ENCODE measurements at places on chromosomes 12 and 14.

DNA sequence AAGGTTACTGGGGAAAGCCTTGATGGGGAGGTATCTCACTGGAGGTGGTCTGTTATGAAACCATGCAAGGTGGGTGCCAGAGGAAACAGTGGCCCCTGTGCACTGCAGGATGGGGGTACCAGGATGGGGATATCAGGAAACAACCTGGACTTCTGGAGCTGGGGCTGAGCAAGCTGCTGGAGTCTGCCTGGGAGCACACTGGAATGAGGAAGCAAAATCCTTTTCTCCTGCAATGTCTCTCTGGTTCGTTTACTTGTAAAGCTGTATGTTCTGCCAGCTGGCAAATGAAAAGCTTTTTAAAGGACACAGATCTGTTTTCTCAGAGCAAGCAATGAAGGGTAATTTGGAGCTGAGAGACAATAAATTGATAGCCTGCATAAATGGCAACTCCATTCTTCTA is 23.2 kb upstream of the SERPINA1 start:
- no peak for DNase-seq

GRCh38 chr12:12562016-12562483 is 613 bp downstream of the DUSP16 start:
- no peak for DNase-seq

DNA sequence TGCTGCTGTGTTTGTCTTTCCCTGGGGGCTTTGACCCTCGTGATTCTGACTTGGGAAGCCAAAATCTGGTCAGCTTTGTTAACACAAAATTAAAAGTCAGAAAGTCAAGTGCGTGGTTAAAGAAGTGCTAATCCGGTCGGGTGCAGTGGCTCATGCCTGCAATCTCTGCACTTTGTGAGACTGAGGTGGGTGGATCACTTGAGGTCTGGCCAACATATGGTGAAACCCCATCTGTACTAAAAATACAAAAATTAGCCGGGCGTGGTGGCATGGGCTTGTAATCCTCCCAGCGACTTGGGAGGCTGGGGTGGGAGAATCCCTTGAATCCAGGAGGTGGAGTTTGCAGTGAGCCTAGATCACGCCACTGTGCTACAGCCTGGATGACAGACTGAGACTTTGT is 844.6 kb downstream of the VRK1 start:
- DNase-seq, result no peak

GRCh38 chr14:99517643-99518381 is 36.6 kb downstream of the CCNK start:
- no peak for DNase-seq

GRCh38 chr12:15180325-15180724 is 40.9 kb downstream of the RERG start:
- no peak for DNase-seq

DNA sequence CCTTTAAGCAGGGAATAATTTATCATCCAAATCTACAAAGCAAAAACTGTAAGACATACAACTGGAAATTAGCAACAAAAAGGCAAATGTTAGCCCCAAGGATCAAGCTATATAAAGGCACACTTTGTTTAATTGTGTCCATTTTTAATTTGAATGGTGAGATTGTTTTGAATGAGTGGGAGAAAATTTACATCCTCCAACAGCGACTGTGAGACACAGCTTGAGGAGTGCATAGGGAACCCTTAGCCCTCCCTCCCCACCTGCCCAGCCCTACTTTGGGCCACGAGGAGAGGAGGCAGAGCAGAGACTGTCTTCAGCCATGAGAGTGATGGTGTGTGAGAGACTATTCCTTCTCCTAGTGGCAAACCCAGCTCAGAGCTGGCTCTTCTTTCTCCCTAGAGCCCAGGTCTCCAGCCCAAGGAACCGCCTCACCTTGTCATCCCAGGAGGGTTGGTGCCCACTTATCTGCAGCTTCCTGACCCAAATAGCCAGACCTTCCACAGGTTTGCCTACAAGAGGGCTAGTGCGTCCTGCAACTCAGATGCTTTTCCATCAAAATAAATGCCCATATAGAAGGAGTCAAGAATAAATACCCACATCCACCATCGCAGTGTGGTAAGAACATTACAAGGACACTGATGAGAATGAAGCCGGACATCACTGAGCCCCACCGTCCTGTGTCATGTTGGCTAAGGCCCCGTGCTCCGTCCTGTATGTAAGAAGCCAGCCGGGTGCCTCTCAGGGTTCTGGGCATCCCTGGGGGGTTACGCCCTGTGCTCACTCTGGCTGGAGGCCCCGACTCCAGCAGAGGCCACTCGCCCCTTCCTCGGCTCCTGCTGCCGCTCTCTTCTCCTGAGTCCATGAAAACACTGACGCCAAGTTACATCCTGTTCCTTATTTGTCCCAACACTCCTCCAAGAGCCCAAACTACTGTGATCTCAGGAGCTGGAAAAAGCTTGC is 36.4 kb upstream of the C14orf180 start:
- DNase-seq, result no peak

GRCh38 chr14:94342334-94342934 is 19.3 kb upstream of the SERPINA6 start:
- no peak for DNase-seq

DNA sequence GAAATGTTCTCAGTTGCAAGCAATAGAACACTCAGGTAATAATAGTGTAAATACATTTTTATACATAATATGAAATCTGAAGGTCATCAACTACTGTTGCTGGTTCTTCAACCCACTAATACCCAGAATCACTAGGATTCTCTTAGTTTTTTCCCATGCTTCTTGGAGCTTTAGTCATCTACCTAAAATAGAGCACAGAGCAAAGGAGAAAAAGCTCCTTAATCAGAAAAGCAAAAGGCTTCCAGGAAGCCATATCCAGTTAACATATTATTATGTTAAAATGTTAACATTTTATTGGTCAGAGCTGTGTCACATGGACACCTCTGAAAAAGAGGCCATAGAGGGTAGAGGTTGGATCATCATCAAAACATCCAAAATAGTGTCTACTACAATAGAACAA is 57.0 kb downstream of the CCER1 start:
- no peak for DNase-seq

DNA sequence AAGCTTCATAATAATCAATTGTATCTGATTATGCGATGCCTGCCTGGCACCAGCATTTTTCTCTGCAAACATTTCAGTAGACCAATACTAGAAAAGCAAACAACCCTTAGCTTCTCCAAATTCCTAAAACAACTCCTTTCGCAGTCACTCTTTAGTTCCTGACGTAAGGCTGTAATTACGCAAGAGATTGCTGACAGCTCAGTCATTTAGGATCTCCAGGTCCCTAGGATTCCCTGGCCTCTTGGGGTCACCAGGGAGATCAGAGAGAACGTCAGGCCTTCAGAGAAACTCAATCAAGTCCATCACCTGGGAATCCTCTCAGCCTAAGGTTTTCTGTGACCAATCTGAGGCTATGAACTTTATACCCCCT is 390.6 kb downstream of the PAWR start:
- no peak for DNase-seq

- peak; percentile 59 for DNase-seq
These were observed 11.2 kb downstream of the ESRRB start for GRCh38 chr14:76386944-76387782.

GRCh38 chr14:93458234-93458633 is 27.5 kb downstream of the UNC79 start:
- no peak for DNase-seq

GRCh38 chr14:60977847-60978246 is 3.0 kb downstream of the TRMT5 start:
- DNase-seq, result no peak

DNA sequence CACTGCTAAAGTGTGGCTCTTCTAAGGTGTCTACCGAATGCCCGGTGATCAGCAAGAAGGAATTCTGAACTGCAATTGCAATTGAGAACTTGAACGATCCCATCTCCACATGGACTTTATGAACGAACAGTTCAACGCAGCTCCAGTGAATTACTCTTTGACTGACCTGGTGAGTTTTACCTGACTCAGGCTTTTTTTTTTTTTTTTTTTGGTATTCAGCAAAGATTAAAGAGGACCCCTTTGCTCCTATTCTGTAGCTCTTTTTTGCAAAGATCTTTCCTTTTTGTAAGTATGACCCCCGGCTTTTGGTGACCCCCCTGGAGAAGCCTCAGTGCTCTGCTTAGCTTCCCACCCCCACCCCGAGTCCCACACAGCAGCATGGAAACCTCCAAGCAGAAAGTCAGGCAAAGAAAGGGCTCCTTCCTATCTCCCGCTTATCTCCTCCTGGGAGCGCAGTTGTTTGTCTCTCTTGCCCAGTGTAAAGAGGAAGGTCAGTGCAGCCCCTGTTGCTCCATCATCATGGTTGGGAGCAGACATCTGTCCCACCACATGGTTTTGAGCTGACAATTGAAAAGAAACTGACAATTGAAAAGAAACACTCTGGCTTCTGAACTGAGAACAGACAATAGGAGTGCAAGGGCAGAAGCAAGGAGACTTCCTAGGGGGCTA is 72.1 kb upstream of the DIO3 start:
- DNase-seq, result no peak

- no peak for DNase-seq
These were observed 6.5 kb downstream of the TMBIM4 start for GRCh38 chr12:66163289-66163688.
